ENCODE measurements at places on chromosomes 4 and X.
A peak's percentile ranks its signal among the peaks of the same experiment; 100 is the strongest.

- DNase-seq, result no peak
These were observed 319.6 kb upstream of the HS3ST1 start for GRCh38 chr4:11748164-11748872.

DNA sequence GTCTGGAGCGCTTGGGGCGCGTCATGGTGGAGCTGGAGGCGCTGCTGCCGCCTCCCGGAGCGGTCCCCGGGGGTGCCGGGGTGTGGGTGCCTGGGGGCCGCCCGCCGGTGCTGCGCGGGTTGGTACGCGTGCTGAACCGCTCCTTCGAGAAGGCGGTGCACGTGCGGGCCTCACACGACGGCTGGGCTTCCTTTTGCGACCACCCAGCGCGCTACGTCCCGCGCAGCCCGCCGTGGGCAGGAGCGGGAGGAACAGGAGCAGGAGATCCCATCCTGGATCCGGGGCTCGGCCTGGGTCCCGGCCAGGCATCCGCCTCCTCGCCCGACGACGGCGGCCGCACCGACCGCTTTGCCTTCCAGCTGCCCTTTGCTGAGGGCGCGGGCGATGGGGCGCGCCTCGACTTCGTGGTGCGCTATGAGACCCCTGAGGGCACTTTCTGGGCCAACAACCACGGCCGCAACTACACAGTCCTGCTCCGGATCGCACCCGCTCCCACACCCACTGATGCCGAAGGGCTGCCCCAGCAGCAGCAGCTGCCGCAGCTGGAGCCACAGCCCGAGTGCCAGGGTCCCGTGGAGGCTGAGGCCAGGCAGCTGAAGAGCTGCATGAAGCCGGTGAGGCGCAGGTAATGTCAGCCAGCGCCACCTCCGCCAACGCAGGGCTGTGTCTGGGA is 792 bp downstream of the PPP1R3F start:
- no peak for DNase-seq

- DNase-seq, result no peak
These were observed 100.0 kb upstream of the PRKG2 start for GRCh38 chr4:81314897-81315470.

DNA sequence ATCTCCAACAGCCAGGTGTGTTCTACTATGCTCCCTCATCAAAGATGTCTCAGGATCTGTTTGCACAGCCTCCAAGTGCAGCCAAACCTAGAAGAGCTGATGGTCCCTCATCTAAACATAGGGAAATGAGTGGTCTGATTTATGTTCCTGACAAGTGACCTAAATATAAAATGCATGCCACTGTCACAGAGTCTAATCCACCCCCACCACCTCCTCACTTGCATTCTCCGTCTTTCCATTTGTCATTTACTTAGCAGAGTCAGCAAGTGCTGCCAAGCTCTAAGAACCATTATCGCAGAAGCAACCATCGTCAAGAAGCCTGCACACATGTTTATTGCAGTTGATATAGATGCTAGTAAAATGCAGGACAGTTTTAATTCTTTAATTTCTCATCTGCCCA is 33.1 kb upstream of the VCX3A start:
- no peak for DNase-seq

GRCh38 chrX:7620560-7620959 is 222.4 kb upstream of the VCX start:
- DNase-seq, result no peak

GRCh38 chr4:37689353-37690095 is 3.3 kb upstream of the RELL1 start:
- DNase-seq, result no peak

- DNase-seq, result no peak
These were observed 185.1 kb upstream of the DIPK2B start for GRCh38 chrX:45385757-45386156.

DNA sequence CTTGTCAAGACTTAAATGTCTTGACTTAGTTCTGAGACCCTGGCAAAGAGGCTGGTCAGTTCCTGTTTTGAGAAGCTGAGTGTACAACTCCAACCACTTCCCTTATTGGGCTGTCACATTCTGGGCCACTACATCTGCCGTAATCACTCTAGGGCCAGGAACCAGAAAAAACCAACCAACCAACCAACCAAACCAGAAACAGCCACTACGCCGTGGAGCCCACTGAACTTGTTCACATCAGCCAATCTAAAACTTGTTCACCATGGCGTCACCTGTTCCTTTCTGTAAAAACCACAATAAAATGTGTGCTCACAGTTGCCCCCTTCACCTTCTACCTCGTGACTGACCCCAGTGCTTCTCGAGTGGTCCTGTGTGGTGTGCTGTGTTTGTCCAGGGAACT is 107.3 kb downstream of the JADE1 start:
- DNase-seq, result no peak

- peak; percentile 36 for DNase-seq
These were observed 76.7 kb downstream of the SCD5 start for GRCh38 chr4:82721819-82722423.

- no peak for DNase-seq
These were observed 18.7 kb upstream of the ADD1 start for GRCh38 chr4:2824836-2825381.

- DNase-seq, result no peak
These were observed 1.3 kb downstream of the SYP start for GRCh38 chrX:49198540-49199314.

- peak; percentile 34 for DNase-seq
These were observed 979 bp downstream of the EFNB1 start for GRCh38 chrX:68829582-68830418.
